ENCODE measurements at places on chromosomes 1 and 21. TPM values are rescaled to one million over a fixed set of nuclear protein-coding genes. Genes with fewer than 3 reads are reported as not detected.

The TMEM79 gene
- 10.9 TPM for total RNA-seq

The DCST2 gene
- 0.66 TPM for total RNA-seq

The NOS1AP gene
- 1.2 TPM for total RNA-seq

The OR10K2 gene
- total RNA-seq = not detected

The TMEM35B gene
- total RNA-seq = 11.8 TPM

The HMCN1 gene
- 60.2 TPM for total RNA-seq

The L1TD1 gene
- 18.3 TPM for total RNA-seq

The CCDC27 gene
- total RNA-seq = not detected

The PAQR6 gene
- total RNA-seq = 11.0 TPM

Measured in mammary epithelial cell (primary cell).